ENCODE measurements at places on chromosomes 4 and X.
A peak's percentile ranks its signal among the peaks of the same experiment; 100 is the strongest.

GRCh38 chr4:109809655-109810054, 5.9 kb upstream of the GAR1 start:
- DNase-seq: no peak

- no peak for DNase-seq
Observed at GRCh38 chrX:88586317-88586716, 160.7 kb upstream of the CPXCR1 start.

DNA sequence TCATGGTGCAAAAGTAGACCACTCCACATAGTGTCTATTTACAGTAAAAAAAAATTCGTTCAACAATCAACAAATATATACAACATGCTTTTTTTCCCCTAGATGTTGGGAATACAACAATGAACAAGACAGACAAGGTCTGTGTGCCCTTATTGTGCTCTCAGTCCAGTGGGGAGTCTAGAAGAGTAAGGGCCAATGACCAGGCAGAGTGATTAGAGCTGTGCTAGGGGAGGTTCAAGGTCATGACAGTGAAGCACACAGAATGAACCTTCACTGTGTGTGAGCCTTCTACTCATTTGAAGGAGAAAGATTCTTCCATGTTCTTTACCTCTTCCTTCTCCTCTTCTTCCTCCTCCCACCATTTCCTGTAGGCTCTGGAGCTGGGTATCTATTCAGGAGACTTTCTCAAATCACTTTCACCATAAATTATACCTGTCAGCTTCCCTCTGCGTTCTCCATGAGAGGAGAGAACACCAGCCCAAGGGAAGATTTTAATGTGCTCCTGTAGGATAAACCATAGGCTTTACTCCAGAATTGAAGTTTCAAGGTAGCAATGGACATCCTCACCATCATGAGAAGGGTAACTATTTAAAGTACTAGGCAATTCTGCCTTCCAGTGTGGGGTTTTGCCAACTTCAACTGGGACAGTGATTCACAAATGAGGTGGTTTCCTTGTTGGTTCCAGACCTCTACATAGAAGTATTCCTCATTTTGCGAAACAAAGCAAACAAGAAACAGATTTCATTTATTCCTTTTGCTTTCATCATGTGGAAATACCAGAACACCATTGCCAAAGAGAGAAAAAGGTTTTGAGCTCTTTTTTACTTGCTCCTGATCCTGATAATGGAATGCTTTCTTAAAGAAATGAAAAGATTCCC, 246.9 kb upstream of the GPC4 start:
- DNase-seq: no peak

DNA sequence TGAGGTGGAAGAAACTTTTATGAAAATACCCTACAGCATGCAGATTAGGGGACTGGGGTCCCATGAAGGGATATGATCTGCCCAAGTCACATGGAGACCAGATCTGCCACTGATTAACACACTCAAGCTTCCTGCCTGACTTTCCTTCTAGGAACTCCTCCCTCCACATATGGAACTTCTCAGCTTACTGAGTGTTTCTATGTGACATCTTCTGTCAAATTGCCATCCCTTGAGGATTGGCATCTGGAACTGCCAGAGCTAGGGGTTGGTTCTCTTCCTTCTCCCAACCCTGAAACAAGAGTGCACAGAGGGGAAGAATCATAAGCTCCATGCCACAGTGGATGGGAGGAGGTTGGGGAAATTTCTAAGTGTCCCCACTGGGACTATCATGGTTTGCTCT, 150.6 kb upstream of the MBNL3 start:
- DNase-seq: no peak

DNA sequence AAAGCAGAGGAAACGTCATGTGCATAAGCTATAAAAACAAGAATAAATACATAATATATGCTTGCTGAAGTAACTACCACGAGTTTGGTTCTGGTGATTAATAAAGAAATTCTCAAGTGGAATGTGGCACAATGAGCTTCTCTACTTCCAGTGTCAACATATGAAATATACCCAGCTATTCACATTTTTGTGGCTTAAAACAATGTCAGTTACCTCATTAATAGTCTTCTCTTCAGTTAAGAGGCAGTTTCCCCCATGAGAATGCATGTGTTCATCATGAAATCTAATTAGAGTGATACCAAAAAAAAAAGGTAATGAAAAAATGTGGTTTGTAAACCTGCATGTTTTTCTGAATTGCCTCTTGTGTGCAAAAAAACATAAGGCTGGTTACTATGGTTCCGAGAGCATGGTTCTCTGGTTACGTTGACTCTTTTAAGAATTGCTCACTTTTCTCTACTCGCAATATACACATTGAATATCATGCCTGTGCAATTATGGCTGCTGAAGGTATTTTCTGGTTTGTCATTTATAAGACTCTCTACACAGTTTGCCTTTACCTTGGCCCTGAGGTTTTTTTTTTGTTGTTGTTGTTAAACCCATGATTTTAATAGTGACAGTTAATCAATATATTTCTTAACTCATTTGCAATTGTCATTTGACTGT, 108.2 kb downstream of the PCDH7 start:
- DNase-seq: no peak

DNA sequence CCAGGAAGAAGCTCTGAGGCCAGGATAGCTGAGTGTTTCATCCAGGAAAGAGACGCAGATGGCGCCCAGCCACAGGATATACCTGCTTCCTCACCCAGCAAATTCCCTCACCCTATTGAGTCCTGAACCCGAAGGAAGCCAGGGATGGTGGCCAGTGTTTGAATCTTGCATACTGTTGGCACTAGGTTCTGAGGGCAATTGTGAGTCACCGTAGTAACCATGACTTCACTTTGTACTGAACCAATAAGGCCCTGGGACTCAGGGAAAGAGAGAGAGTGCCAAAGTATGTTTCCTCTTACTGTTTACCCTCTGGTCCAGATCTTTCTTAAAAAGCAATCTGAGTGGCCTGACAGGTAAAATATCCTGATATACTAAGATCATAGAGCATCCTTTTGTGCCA, 25.6 kb upstream of the SMIM10L2A start:
- DNase-seq: no peak

- no peak for DNase-seq
Observed at GRCh38 chr4:125369098-125369497, 54.3 kb downstream of the FAT4 start.

- DNase-seq: no peak
Observed at GRCh38 chrX:136525738-136526606, 6.0 kb upstream of the VGLL1 start.

- DNase-seq: no peak
Observed at GRCh38 chr4:153954654-153955053, 165.8 kb upstream of the SFRP2 start.

DNA sequence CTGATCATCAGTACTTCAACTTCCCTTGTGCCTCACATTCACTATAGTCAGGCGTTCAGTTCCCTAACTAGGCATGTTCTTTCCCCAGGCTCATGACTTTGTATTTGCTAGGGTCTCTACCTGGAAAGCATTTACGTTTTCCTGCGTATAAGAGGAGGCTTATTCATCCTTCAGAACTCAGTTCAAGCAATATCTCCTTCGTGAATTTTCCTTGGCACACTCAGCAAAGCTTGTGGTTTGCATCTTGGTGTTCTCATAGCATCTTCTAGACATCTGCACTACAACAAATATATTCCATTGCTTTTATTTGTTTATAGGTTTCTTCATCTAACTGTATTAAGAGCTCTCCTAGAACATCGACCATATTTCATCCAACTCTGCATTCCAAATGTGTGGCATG, 2.6 kb downstream of the CXCL6 start:
- DNase-seq: no peak

GRCh38 chr4:184548648-184549341, 74.4 kb upstream of the IRF2 start:
- DNase-seq: peak; percentile 40

DNA sequence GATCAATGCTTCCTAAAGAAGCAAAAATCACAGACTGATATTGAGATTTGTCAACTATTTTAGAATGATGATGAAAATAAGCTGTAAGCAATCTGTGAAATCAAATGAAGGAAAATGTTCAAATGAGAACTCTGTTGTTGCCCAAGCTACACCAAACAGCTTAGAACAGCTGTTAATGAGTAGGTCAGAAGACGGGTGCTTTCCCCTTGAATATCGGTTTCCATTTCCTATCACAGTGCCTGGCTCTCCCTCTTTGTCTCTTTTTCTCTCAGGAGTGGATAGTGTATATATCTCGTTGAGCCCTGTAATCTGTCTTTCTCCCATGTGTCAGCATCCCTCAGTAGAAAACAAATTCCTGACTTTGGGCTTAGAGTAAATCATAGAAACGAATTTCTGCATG, 1592.9 kb upstream of the TENM3 start:
- no peak for DNase-seq

GRCh38 chr4:118390121-118390520, 37.3 kb upstream of the PRSS12 start:
- DNase-seq: no peak

DNA sequence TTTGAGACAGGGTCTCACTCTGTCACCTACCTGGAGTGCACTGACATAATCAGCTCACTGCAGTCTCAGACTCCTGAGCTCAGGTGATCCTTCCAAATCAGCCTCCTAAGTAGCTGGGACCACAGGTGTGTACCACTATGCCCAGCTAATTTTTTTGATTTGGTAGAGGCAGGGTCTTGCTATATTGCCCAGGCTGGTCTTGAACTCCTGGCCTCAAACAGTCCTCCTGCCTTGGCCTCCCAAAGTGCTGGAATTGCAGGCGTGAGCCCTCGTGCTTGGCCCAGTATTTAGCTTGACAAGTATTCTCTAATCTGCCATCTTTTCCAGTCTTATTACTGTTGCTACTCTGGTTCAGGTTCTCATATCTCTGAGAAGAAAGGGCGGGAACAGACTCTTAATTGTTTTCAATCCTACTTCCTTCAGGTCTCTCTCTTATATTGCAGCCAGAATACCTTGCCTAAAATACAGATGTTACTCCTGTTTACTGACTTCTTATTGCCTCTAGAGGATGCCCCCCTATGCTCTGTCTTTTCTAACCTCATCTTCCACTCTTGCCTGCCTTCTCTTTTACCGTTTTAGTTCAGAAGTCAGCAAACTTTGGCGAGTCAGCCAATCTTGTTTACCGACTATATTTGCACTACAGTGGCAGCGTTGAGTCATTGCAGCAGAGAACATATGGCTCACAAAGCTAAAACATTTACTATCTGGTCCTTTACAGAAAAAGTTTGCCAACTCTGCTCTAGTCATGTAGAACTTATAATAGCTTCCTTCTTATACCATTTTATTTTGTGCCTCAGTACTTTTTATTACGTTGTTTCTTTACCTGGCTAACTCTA, 19.0 kb downstream of the MRPL1 start:
- DNase-seq: no peak

GRCh38 chr4:102103368-102103767, 241.9 kb downstream of the SLC39A8 start:
- DNase-seq: no peak

DNA sequence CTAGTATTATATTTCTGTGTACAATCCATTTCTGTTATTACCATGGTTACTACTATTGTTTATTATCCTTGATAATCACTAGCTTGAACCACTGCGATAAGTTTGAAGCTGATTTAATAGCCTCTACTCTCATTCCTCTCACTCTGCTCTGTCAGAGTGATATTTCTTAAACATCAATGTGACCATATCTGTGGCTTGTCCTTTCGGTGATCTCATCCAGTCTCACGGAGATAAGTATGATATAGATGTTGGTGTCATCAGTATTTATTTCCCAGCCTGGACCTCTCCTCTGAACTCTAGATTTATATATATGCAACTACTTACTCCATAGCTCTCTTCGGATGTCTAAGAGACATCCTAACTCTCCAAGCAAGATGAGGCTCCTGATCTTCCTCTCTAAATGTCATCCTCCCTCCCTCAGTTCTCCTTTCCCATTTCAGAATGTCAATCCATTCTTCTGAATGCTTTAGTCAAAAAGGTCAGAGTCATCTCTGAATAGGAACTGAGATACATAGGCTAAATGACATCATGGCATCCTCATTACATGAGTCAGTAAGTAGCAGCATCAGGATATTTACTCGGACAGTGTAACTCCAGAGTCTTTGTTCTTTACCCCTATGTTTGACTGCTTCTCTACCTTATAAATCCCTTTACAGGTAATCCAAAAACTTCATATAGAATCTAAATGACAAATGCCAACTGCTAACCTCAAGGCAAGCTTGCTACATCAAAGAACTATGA, 129.5 kb downstream of the PACRGL start:
- DNase-seq: no peak

DNA sequence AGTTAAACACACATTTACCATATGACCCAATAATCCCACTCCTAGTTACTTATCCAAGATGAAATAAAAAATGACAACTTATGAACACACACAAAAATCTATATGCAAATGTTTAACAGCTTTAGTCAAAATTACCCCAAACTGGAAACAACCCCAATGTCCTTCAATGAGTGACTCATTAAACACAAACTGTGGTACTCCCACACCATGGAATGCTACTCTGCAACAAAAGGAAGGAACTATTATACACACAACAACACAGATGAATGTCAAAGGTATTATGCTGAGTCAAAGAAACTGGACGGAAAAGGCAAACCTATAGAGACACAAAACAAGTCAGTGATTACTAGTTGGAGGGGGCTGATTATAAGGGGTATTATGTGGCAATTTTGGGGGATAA, 40.5 kb downstream of the MED14 start:
- no peak for DNase-seq

GRCh38 chr4:110344165-110344564, 131.8 kb upstream of the ENPEP start:
- peak; percentile 50 for DNase-seq

DNA sequence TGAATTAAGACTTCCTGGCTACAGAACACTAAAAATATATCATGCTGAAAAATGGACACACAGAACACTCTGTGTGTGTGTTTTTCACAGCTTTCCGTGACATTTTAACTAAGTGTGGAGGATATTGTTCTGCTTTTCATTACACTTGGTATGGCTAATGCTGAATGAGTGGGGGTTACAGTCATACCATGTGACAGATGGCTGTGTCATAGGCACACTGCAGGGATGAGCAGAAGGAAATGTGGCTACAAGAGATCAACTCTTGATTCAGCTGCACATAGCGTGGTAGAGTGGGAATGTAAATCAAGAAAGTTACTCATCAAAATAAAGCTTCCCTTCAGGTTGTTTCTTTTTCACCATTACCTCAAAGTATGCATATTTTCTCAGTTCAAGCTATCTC, 669.8 kb downstream of the IQCM start:
- no peak for DNase-seq

DNA sequence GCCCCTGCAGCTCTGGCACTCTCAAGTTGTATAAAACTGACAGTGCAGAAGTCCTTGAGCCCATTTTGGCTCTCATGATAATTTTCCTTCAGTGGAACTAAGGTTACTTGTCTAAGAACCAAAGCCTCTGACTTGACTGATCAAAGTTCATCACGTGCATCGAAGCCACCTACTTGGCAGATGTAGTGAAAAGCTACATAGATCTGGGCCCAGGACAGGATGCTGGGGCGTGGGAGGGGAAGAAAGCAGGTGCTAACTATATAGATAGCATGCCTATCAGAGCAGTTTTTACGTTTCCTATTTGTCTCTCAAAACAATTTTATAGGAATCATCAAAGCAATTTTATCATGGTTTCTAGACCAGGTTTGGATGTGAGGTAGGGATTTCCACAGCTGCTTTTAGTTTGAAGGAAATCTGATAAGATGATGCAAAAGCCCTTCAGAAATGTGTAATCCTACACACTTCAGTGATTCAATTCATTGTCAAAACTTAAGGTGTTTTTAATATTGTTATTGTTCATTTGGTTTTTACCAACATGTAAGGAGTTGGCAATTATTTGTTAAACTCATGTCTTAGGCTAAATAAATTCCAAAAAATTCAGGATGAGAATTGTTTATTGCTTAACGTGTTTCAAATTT, 1.2 kb upstream of the CD40LG start:
- DNase-seq: no peak

GRCh38 chr4:76326515-76326914, 20.0 kb downstream of the STBD1 start:
- DNase-seq: no peak
